ENCODE measurements at places on chromosomes 6 and 20.

GRCh38 chr6:16392010-16392409 lies 153.6 kb downstream of the GMPR start:
- DNase-seq: no peak

GRCh38 chr6:89216411-89216810 lies 747 bp downstream of the GABRR1 start:
- DNase-seq: no peak

- no peak for DNase-seq
Measured at GRCh38 chr6:14149053-14149738, 31.6 kb downstream of the CD83 start.

DNA sequence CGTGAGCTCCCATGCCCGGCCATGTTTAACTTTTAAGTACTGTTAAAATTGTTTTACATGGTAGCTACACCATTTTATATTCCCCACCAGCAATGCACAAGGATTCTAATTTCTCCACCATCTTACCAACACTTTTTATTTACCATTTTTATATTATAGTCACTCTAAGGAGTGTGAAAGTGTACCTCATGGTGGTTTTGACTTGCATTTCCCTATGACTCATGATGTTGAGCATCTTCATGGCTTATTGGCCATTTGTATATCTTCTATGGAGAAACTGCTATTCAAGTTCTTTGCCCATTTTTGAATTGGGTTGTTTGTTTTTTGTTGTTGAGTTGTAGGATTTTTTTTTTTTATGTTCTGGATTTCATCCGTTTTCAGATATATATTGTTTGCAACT lies 15.6 kb upstream of the BPHL start:
- DNase-seq: no peak

DNA sequence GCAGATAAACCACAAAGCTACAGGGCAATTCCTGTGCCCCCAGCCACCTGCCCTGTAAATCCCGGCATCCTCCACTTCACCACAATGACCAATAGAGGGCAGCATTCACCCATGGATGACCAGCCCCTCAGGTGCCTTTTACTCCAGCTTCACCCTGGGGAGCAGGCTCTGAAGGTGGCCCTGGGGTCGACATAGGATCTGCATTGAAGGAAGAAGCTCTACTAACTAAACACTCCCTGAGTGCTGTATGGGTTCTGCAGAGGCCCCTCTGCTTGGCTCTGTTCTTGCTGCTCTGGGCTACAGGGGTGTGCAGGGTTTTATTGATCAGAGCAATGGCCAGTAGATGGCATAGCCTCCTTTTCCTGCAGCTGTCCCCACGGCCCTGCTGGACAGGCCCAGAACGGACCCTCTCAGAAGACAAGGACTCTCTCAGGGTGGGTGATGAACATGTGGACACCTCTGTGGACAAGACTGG lies 20.3 kb downstream of the CST4 start:
- peak; percentile 29 for DNase-seq

DNA sequence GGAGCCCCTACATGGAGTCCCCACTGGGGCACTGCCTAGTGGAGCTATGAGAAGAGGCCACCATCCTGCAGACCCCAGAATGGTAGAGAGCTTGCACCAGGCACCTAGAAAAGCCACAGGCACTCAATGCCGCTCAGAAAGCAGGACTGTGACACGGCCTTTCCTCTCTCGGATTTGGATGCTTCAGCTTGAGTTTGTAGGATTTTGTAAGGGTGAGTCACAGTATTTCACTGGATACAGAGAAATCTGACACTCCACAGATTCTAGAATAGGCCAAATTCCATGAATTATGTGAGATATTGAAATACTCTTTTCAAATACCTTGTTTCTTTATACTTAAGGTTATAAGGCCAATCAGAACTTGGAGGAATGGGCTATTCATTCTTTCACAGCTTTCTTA lies 424.5 kb downstream of the HTR1B start:
- no peak for DNase-seq
